Stimulated activated CD8-positive, alpha-beta memory T cell treated with anti-CD3 and anti-CD28 coated beads, Interleukin-4, amount 100 ng/mL, for 1 hour (primary cell): ENCODE measurements at places on chromosomes 2 and 18.

DNA sequence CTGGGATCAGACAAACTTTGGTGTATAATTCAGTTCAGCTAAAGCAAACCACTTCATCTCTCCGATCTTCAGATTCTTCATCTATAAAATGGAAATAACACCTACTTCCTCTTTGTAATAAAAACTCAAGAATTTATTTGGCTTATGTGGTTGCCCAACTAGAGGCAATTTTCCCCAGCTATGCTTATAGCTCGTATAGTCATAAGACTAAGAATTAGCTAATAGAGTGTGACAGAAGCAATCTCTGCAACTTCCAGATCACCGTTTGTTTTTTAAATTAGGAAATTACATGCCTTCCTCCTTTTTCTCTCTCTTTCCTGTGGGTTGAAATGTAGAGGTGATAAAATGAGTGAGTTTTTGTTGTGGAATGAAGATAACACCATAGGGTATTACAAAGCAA is 35.3 kb upstream of the KCNF1 start:
- no peak for DNase-seq

DNA sequence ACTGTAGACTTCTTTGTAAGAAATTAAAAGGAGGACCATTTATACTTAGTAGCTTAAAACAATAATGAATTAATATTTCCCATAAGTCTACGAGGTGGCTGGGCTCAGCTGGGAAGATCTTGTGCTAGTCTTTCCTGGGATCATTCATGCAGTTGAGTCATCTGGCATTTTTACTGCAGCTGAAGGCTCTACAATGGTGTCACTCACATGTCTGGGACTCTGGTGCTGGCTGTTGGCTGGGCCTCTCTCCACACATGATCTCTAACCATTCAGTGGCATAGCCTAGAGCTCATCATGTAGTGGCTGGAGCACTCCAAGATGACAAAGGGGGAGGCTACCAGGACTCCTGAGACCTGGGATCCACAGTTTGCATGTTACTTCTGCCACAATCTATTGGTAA is 35.5 kb downstream of the CLASP1 start:
- no peak for DNase-seq

DNA sequence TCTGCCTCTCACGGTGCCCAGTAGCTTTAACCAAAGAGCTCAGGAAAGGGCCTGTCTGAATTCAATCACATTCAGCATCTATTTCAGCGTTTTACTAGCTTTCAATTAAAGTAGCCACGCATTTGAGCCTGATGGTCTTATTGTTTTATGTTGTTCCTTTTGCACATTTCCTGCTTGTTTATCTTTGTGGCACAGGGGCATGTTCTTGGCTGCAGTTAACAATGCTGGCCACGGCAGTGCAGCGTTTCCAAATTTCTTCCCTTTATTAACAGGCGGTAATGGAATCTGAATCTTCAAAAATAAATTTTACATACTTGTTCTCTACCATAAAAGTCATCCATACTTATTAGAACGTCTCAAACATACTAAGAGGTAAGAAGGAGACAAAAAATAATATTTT is 46.2 kb downstream of the HPCAL1 start:
- DNase-seq = no peak

DNA sequence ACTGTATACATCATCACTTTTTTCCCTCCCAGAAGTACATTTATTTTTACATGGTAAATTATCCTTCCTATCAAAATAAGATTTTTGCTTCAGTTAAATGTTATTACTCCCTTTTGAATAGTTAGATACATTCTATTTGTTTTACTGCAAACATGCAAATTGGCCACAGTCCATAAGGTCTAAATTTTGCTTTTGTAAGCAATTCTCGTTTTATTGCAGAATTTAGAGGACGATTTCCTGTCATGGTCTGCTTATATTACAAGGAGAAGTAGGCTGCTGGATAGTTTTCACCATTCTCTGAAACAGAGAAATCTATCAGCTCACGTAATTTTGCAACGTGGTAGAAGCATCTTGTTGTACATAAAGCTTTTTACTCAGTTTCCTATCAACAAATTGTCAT is 1632.5 kb downstream of the LRP1B start:
- DNase-seq = no peak

GRCh38 chr18:66508937-66509336 is 95.0 kb downstream of the CDH19 start:
- no peak for DNase-seq

DNA sequence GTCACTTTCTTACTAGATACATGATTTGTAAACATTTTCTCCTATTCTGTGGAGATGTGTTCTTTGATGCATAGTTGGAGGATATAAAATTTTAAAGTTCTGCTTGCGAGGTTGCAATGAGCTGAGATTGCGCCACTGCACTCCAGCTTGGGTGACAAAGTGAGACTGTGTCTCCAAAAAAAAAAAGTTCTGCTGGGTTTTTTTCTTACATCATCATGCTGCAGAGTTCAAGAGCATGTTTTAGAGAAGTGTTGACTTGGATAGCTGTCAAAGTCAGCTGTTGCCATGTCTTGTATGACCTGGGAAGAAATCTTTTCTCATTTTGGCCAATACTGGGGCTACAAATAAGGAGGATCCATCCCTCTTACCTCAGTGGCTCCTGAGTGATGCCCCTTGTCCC is 71.3 kb downstream of the UGGT1 start:
- no peak for DNase-seq

DNA sequence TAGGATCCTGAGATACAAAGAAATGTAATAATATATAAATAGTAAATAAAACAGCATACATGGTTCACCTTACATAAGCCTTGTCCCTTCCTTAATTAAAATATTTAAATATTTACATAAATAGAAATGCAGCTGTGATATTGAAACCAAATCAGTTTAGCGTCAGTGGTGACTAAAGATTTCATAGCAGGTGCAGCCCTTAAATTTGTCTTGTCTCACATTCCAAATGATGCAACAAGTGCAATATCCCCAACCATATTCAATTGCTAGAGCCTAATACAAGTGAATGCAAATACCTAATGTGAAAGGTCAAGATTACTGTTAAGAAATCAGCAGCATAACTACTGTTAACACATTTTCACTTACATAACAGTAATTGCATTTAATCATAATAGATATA is 539.5 kb downstream of the NYAP2 start:
- DNase-seq = no peak

- no peak for DNase-seq
Measured at GRCh38 chr2:207283356-207283755, 117.6 kb upstream of the KLF7 start.

DNA sequence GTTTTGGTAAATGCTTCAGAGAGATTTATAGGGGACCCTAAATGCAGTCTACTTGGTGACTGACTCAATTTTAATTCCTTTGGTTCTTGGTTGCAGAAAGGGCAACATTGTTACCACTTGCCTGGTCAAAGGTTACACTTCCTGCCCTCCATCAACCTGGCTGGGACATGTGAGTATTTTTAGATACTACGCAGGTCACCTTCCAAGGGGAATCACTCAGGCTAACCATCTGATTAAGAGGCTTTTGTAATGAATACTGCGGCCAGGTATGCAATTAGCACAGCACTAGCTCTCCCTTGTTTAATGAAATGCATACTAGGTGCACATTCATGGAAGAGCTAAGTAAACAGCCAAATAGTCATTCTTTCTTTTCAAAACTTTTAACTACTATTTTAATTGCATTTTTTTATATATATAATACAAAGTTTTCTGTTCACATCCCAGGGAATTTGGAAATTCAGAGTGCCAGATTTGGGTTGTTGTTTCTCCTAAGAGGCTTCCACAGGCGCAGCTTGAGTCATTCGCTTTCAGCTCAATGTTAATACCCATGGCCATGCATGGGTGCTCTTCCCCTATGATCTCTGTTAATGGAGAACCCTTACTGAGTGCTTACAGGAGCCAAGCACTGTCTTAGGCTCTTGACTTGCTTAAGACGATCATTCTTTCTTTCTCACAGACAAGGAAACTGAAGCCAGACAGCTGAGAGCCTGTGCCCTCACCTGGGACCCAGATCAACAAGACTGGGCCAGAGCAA is 152.2 kb downstream of the MTX2 start:
- DNase-seq = no peak

GRCh38 chr2:60899230-60899891 is 18.0 kb downstream of the REL start:
- no peak for DNase-seq

DNA sequence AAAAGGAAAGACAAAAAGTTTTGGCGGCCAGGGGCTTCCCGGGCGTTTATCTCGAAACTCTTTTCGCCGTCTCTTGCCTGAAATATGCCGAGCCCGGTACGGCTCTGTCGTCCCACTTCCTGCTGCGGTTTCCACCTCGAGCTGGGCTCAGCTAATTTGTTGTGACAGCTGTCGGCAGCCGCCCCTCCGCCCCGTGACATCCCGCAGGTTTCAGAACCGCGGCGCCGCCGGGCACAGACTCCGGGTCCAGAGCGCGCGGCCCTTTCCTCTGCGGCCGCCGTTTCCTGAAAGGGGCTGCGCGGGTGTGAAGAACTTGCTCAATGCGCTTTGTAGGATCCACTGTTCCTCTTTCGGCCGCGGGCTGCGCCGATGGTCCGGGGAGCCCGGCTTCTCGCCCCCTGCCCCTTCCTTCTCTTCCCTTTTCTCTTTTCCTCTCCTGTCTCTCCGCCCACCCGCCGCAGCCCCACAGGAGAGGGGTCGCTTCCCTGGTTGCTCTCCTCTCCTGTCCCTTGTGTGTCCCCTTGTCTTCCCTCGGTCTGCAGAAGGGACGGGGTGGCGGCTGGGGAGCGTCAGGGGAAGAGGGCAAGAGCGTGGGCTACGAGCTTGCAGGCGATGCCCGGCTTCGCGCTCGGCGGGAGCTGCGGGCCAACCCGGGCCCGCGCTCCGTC is 648 bp downstream of the ARID5A start:
- peak; percentile 73 for DNase-seq
